Left lung (tissue), 14 donors: ENCODE measurements at places on chromosomes 12 and 14. TPM values are rescaled to one million over a fixed set of nuclear protein-coding genes. Genes with fewer than 3 reads are reported as not detected.

MMP19 gene
- polyA plus RNA-seq = 13.0 TPM

CD4 gene
- 92.2 TPM for polyA plus RNA-seq

FOXG1 gene
- polyA plus RNA-seq = 0.11 TPM

OR6C3 gene
- not detected for polyA plus RNA-seq

MIP gene
- polyA plus RNA-seq = 0.18 TPM

NTF3 gene
- polyA plus RNA-seq = 3.0 TPM

NRXN3 gene
- 1.5 TPM for polyA plus RNA-seq

FSCB gene
- polyA plus RNA-seq = not detected

RPL41 gene
- polyA plus RNA-seq = 6,184 TPM

PPP1R1A gene
- polyA plus RNA-seq = 2.6 TPM

PPFIA2 gene
- polyA plus RNA-seq = 3.4 TPM

MYO1H gene
- polyA plus RNA-seq = 0.31 TPM

NRIP2 gene
- 7.1 TPM for polyA plus RNA-seq

PFKM gene
- polyA plus RNA-seq = 97.9 TPM

ST8SIA1 gene
- polyA plus RNA-seq = 10.1 TPM

SLC10A1 gene
- polyA plus RNA-seq = 0.28 TPM

EFS gene
- 46.7 TPM for polyA plus RNA-seq

EFCAB11 gene
- polyA plus RNA-seq = 12.5 TPM

IFNG-AS1 gene
- not detected for polyA plus RNA-seq

TMEM19 gene
- 23.5 TPM for polyA plus RNA-seq

LMNTD1 gene
- polyA plus RNA-seq = 0.47 TPM

GPR162 gene
- 14.5 TPM for polyA plus RNA-seq

RERGL gene
- polyA plus RNA-seq = 0.59 TPM

CLEC4E gene
- polyA plus RNA-seq = 0.24 TPM

MRPL51 gene
- polyA plus RNA-seq = 129 TPM

KCNH3 gene
- 1.6 TPM for polyA plus RNA-seq

ANP32D gene
- polyA plus RNA-seq = 0.43 TPM

APOF gene
- polyA plus RNA-seq = not detected

MED6 gene
- polyA plus RNA-seq = 41.5 TPM

TSPAN8 gene
- 2.6 TPM for polyA plus RNA-seq

LPAR5 gene
- 1.5 TPM for polyA plus RNA-seq
